Erythroblast (primary cell): ENCODE measurements at places on chromosomes 1 and 21.
A peak's percentile ranks its signal among the peaks of the same experiment; 100 is the strongest.

GRCh38 chr1:154524881-154525280, 22.7 kb upstream of the SHE start:
- no peak for DNase-seq

DNA sequence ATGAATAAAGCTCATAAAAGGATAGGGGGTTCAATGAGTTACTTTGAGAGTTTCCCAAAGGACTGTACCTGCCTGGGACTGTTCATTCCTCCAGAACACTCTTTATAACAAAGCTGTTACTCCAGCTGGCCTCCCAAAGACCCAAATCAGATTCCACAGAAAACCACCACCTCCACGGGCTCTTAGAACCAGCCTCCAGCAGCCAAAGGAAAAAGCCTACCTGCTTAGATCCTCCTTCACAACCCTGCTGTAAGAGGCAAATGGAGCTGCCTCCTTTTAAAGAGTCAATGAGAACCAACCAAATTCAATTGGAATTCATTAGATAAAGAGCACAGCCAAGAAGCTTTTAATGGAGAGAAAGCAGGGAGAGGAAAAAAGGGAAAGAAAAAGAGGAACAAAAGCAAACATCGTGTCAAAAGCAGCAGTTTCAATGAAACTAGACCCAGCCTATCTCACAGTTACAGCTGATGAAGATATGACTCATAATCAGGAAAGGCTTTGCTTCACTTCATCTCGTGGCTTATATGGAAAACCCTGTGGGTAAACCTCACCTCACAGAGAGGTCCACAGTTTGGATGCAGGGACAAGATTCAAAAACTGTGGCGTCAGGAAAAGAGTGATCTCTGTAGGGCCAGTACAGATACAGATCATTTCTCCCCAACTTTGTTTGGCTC, 27.8 kb upstream of the FMO4 start:
- DNase-seq: no peak

- no peak for DNase-seq
These were observed 15.3 kb downstream of the CD2 start for GRCh38 chr1:116769561-116769977.

GRCh38 chr1:186112280-186112679, 262.8 kb downstream of the TPR start:
- DNase-seq: peak; percentile 91

- DNase-seq: no peak
These were observed 207.9 kb downstream of the PTPRU start for GRCh38 chr1:29444081-29444715.

GRCh38 chr1:11822091-11822490, 16.1 kb downstream of the CLCN6 start:
- no peak for DNase-seq

- DNase-seq: no peak
These were observed 285.4 kb upstream of the USP25 start for GRCh38 chr21:15444118-15444960.

GRCh38 chr1:203359010-203359571, 8.2 kb upstream of the FMOD start:
- no peak for DNase-seq

- no peak for DNase-seq
These were observed 286.7 kb downstream of the LMX1A start for GRCh38 chr1:165069829-165070228.

DNA sequence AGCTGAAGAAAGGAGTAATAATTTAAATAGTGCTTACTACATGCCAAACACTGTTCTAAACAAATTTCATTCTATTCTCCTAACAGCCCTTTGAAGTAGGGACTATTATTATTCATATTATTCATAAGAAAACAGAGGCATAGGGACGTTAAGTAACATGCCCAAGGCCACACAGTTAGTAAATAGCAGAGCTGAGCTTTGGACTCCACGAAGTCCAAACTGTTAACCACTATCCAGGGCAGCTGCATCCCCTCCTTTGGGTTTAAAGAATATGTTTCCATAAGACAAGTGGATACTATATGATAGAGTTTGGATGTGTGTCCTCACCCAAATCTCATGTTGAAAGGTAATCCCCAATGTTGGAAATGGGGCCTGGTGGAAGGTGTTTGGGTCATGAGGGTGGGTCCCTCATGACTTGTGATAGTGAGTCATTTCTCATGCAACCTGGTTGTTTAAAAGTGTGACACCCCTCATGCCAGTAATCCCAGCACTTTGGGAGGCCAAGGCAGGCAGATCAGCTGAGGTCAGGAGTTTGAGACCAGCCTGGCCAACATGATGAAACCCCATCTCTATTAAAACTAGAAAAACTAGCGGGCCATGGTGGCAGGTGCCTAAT, 144.0 kb upstream of the CXADR start:
- DNase-seq: no peak

GRCh38 chr1:221706876-221707582, 34.9 kb downstream of the DUSP10 start:
- peak; percentile 12 for DNase-seq

GRCh38 chr1:8651236-8651890, 166.1 kb downstream of the RERE start:
- no peak for DNase-seq

DNA sequence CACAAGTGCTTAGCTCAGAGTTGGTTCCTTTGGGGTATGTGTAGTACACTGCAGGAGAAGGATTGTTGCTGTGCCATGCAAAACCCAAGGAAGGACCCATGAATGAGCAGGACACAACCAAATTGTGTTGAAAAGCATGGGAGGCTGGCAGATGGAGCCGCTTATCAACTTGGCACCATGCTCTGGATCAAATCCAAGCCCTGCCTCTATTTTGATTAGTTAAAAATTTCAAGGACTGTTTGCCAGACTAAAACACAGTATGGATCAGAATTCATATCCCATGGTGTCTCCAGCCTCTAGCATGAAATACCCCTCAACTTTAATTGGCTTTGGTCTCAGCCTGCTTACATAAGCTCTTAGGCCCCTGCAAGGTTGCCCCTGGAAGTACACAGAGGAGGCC, 27.8 kb downstream of the CCDC185 start:
- no peak for DNase-seq

GRCh38 chr1:243549791-243550190, 293.9 kb downstream of the SDCCAG8 start:
- no peak for DNase-seq
